Activated CD4-positive, CD25-positive, alpha-beta regulatory T cell treated with anti-CD3 and anti-CD28 coated beads, Interleukin-2, amount 50 U/mL, for 72 hours (primary cell): ENCODE measurements at places on chromosomes 12 and 14.

DNA sequence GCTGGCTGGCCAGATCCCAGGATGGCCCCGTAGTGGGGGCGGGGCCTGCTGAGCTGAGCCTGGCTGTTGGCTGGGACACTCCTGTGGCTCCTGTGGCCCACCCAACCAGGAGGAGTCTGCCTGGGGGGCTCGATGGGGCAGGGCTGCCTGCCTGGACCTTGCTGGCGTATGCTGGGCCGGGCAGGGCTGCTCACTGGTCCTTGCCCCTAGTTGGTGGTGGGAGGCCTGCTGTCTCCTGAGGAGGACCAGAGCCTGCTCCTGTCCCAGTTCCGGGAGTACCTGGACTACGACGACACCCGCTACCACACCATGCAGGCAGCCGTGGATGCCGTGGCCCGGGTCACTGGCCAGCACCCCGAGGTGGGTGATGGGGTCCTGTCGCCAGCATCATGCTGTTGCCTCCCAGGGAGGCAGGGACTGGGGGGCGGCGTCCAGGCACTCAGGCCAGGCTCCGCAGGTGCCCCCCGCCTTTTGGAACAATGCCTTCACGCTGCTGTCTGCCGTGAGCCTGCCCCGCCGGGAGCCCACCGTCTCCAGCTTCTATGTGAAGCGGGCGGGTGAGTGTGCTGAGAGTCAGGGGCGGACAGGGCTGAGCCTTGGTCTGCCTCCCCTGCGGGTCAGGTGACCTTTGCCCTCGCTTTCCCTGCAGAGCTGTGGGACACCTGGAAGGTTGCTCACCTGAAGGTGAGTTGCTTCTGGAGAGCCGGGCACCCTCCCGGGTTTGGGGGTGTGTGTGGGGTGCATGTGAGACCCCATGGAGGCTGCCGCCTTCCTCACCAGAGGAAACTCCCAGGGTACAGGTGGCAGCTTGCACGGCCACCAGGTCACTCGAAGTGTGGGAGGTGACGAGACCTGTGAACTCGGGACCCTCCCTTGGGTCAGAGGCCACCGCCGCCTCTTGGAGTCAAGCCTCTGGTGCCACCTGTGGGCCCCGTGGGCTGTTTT lies 3.4 kb downstream of the NOC4L start:
- no peak for DNase-seq

DNA sequence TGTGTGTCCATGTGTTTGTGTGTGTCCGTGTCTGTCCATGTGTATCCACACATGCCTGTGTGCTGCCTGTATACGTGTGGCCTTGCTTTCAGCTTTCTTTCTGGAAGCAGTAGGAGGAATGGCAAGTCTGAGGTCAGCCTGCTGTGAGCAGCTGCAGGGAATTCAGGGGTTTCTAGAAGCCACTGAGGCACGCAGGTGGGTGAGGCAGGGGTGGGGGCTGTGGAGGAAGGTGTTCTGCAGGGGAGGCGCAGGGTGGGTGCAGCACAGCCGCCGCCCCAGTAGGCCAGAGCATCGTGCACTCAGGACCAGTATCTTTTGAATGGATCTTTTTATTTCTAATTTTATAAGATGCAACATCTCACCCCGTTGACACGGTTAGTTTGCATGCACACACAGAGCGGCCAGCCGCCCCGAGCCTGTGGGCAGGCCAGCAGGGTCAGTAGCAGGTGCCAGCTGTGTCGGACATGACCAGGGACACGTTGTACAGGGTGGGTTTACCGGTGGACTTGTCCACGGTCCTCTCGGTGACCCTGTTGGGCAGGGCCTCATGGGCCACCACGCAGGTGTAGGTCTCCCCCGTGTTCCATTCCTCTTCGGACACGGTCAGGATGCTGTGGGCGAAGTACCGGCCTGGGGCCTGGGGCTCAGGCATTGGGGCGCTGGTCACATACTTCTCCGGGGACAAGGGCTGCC lies 327.7 kb downstream of the TMEM121 start:
- no peak for DNase-seq

GRCh38 chr12:109134186-109134917 lies 18.0 kb downstream of the ACACB start:
- DNase-seq = no peak

DNA sequence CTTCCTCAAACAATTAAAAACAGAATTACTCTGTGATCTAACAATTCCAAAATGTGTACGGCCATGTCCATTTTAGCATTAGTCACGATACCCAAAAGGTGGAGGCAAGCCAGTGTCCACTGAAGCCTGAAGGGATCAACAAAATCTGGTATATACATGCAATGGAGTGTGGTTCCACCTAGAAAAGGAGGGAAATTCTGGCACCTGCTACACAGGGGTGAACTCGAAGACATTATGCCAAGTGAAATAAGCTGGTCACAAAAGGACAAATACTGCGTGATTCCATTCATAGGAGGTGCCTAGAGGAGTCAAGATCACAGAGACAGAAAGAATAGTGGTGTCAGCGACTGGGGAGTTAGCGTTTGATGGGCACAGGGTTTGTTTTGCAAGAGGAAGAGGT lies 331.4 kb downstream of the MED13L start:
- DNase-seq = no peak

- no peak for DNase-seq
Measured at GRCh38 chr12:32102234-32102633, 4.4 kb upstream of the BICD1 start.

- DNase-seq = no peak
Measured at GRCh38 chr12:131729254-131729955, 18.5 kb downstream of the SFSWAP start.
